Activated CD8-positive, alpha-beta memory T cell treated with anti-CD3 and anti-CD28 coated beads for 1 hour (primary cell): ENCODE measurements at places on chromosomes 5 and 9.

DNA sequence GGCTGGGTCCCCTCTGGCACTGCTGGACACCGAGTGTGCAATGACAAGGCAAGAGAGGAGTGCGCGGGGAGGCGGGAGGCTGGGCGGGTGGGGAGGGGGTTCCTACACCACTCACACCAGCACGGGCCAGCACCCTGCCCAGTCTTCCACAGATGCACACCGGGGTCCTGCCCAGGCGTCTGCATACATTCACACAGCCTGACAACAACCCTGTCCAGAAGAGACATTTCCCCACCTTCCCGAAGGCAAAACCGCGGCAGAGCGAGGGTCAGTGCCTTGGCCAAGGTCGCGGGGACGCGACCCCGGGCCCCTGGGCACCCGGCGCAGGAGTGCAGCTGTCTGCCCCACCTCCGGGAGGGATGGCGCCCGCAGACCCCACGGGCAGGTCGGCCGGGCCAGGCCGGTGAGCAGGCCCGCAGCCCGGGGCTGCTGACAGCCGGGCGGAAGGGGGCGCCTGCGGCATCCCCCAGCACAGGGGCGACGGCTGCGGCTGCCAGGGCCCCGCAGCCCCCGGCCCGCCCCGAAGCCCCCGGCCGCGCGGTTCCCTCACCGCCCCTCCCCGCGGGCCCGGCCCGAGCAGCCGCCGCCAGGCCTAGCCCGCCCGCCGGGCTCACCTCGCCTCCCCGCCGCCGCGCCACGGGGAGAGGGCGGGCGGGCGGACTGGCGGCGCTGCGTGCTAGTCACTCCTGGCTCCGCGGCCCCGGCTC is 496 bp downstream of the MAPK9 start:
- DNase-seq: no peak

- no peak for DNase-seq
Measured at GRCh38 chr9:105318729-105319191, 74.3 kb downstream of the SLC44A1 start.

DNA sequence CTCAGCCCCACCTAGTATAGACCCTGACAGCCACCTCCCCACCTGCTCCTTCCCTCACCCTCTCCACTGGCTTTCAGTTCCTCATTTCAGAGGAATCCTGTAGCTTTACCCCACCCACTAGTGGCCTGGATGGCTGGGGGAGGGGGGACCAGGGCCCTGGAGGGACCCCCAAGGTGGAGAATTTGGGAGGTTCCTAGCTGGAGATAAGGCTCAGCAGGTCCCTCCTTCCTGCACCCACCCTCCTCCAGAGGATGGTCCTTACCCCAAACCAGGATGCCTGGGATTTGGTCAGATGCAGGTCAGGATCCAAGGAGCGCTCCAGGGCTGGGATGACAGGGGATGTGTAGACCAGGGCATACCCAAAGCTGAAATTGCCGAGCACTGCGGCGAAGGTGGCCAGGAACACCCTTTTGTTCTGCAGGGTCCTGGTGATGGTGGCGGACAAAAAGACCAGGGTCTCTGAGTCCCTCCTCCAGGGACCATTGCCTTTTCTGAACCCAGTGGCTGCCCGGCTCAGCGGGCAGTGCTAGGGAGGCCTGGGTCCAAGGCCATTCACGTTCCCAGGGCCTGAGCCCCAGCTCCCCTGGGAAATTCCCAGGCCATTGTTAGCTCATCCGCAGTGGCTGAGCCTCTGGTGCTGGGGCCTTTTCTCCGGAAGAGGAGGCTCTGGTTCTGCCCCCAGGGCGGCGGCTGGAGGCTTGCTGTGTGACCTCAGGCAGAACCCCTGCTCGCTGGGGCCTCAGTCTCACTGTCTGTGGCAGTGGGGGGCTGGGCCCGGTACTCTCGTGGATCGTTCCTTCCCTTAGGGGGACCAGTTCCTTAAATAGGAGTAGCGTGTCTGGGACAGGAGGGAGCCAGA is 678 bp downstream of the SLC2A6 start:
- DNase-seq: no peak

DNA sequence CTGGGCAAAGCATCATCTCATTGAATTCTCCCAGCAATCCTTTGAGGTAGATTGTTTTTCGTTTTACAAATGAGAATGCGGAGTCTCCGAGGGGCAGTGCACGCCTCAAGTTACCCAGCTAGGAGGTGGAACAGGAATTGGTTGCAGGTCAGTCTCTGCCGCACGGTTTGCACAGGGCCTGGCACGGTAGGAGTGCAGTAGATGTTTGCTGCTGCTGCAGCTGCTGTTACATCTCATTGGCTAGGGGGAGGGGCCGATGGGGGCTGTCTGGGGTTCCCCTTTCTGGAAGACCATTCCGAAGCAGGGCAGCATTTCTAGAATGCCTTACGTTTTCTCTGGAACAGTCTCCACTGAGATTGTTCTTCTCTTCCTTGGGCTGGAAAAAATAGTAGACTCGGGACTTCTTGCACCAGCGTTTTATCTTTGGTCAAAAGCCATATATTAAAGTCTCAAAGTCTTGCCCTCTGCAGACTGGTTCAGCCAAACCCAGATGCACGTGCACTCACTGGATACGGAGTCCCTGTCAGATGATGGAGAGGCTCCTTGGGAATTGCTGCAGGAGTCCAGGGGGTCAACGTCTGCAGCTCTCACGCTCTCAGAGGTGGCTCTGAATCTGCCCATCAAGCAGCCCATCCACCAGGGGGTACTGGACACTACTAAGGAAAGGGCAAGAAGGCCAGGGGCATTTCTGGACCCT is 1.2 kb downstream of the USP20 start:
- DNase-seq: no peak

GRCh38 chr5:175783739-175784138 is 87.6 kb upstream of the CPLX2 start:
- DNase-seq: no peak

DNA sequence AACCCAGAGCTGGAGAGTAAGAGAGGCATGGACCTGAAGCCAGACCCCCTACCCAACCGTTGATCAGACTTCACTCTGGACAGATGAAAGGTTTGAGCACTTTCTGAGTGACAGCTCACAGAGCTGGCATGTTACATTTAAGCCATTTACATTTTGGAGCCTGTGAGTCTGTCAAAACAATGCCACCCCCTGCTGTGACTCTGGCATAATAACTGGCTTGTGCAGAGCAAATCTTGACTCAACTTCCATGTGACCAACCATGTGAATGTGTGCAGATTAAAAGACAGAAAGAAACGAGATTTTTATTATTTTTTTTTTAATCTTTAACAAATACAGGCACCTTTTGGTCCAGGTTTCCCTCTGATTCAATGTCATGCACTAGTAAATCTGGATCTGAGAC is 48.5 kb downstream of the MFAP3 start:
- no peak for DNase-seq

- no peak for DNase-seq
Measured at GRCh38 chr9:35690614-35691333, 1.0 kb upstream of the TPM2 start.

- no peak for DNase-seq
Measured at GRCh38 chr5:76556511-76557221, 66.5 kb downstream of the F2RL2 start.

DNA sequence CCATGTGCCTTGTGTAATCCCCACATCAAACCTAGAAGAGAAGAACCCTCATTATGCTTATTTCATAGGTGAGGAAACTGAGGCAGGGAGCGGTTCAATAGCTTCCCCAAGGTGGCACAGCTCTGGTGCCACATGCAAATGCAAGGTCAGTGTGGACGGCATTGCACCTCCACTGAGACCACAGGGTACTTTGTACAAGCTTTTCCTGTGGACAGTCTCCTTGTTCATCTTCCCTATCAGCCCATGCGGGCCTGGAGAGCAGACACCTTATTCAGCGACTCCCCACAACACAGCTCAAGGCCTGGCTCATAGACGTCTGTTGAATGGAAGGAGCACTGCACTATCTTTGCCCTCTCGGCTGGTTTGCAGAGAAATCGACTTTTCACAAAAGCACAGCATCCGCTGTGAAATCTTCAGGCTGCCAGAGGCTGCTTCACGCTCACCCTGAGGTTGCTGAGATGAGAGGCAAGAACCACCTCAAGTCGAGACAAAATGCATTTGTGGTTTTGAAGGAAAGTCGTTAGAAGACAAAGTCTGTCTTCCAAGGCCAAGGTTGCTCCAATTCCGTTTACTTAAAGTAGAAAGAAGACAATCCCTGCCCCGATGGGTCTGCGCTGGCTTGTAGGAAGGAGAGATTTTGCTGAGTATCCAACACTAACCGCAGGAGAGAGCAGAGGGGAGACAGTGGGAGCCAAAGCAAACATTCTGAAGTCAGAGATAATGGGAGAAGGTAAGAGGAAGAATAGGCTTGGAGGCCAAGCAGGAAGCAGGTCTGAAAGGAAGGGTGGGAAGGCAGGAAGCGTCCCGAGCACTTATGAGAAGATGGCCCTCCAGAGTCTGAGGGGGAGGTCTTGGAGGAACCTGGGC is 34.2 kb upstream of the STRBP start:
- no peak for DNase-seq

- DNase-seq: no peak
Measured at GRCh38 chr5:17054911-17055310, 118.8 kb upstream of the MYO10 start.

DNA sequence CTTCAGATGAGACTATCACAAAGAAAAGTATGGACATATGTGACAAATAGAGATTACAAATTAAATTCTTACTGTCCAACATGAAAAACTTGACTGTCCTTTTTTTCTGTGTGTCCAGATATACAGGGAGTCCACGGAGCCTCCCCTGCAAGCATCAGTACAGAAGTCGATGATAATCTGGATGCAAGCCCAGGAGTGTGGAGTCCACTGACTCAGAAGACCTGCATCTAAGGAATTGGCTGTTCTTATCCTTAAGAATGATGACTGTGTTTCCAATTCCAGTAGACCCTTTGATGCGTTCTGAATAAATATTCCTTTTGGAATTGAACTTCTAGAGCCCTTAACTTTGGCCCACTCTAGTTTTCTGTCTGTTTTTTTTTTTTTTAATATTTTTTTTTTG is 56.7 kb upstream of the TAF11L2 start:
- DNase-seq: no peak

DNA sequence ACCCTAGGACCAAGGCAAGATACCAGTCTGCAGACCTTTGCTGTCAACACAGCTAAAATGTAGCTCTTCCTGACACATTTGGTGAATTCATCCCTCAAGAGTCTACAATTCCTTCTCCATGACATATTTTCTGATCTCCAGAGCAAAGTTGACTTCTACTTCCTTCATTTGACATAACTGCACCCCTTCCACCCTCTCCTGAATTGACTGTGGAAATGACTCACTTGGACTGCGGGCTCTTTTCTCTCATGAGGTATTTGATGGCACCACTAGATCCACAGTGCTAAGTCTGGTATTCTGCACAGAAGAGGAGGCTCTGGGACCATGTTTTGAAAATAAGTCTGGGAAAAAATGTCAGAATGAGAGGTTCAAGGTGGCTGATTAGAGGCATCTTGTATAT is 338.4 kb upstream of the TRPC7 start:
- DNase-seq: no peak

DNA sequence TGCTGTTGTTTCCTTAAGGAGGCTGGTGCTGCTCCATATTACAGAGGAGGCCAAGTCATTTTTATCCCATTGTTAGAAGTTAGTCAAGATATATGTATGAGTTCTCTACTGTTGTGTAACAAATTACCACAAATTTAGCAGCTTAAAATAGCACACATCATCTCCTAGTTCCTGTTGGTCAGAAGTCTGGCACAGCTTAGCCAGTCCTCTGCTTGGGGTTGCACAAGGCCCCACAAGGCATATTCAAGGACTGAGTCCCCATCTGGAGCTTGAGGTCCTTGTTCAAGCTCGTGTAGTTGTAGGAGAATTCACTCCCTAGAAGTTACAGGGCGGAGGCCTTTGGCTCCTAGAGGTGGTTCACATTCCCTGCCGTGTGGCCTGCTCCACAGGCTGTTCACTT is 14.7 kb downstream of the MTAP start:
- no peak for DNase-seq

GRCh38 chr9:136525207-136525606 is 20.6 kb downstream of the NOTCH1 start:
- no peak for DNase-seq

DNA sequence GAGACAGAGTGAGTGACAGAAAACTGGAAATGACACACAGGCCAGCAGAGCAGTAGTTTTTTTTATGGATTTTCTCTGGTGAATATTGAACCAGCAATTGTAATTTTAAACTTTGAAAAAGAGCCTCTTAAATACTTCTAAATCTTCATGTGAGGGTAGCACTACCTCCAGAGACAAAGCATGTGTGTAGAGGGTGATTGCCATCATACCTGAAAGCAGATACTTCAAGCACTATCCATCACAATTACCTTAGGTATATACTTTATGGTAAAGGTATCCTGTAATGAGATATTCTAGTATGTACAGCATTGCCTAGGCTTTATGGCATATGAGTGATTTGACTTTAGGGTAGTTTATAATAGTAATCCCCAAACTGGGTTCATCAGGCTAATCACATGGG is 3.4 kb upstream of the EBF1 start:
- DNase-seq: no peak

DNA sequence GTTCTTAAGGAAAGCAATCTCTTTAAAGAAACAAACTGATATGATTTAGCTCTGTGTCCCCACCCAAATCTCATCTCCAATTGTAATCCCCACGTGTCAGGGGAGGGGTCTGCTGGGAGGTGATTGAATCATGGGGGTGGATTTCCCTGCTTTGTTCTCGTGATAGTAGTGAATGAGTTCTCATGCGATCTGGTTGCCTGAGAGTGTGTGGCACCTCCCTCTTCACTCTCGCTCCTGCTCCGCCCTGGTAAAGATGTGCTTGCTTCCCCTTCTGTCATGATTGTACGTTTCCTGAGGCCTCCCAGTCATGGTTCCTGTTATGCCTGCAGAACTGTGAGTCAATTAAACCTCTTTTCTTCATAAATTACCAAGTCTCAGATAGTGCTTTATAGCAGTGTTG is 412.7 kb upstream of the SMC2 start:
- DNase-seq: no peak

DNA sequence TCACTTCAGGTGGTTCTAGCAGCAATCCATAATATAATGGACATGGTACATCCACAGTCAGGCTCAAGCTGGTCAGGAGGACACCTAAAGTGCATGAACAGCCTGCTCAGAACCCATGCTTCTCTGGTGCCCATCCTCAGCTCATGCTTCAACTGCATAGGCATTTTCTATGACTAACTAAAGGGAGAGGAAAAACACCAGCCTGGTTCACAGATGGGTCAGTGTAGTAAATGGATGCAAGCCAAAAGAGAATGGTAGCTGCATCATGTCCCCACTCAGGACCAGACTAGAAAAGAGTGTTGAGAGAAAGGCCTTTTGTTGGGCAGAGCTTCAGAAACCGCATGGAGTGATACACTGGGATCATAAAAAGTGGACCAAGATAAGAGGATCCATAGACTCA is 556.6 kb downstream of the TLE1 start:
- no peak for DNase-seq
